ENCODE measurements at places on chromosomes 2 and 18.

DNA sequence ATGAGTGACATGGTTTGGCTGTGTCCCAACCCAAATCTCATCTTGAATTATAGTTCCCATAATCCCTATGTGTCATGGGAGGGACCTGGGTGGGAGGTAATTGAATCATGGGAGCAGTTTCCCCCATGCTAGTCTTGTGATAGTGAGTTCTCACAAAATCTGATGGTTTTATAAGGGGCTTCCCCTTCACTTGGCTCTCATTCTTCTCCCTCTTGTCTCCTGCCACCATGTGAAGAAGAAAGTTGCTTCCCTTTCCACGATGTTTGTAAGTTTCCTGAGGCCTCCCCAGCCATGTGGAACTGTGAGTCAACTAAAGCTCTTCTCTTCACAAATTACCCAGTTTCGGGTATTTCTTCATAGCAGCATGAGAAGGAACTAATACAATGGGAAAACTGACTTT, 14.0 kb downstream of the DNAH7 start:
- no peak for DNase-seq

- no peak for DNase-seq
These were observed 89.8 kb downstream of the MEMO1 start for GRCh38 chr2:31920962-31921361.

- DNase-seq, result no peak
These were observed 64.6 kb downstream of the SPTBN1 start for GRCh38 chr2:54520687-54521086.

- DNase-seq, result no peak
These were observed 315.2 kb upstream of the CHAC2 start for GRCh38 chr2:53452400-53452799.

DNA sequence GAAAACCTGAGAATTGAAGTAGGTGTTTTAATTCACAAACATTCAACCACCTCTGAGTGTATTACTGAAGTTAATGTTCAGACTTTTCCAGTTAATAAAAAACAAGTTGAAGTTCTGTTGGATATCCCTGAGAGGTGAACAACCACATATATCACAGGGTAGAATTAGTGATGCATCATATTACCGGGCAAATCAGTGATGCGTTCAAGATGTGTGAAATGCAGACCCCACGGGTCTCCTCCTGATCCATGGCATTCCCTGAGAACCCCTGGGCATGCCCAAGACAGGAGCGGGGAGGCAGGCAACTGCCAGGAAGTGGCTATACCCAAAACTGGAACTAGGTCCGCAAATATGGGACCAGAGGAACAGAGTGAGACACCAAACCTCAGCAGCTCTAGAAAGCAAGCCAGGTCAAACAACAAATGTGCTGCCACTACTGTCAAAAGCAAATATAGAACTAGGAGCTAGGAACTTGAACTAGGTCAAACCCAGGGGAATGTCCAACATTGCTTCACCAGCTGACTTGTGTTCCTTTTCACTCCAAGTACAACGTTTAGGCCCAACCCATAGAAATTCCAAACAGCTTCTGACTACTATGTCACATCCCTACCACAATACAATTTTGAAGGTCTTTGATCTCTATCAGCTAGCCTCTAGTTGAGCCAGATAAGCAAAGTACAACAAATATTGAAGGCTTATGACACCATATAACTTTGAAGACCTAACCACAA, 20.2 kb downstream of the PSTPIP2 start:
- DNase-seq, result no peak

GRCh38 chr18:48037481-48038271, 107.2 kb upstream of the SMAD2 start:
- DNase-seq, result no peak

- no peak for DNase-seq
These were observed 68.1 kb upstream of the FZD7 start for GRCh38 chr2:201965550-201965949.

DNA sequence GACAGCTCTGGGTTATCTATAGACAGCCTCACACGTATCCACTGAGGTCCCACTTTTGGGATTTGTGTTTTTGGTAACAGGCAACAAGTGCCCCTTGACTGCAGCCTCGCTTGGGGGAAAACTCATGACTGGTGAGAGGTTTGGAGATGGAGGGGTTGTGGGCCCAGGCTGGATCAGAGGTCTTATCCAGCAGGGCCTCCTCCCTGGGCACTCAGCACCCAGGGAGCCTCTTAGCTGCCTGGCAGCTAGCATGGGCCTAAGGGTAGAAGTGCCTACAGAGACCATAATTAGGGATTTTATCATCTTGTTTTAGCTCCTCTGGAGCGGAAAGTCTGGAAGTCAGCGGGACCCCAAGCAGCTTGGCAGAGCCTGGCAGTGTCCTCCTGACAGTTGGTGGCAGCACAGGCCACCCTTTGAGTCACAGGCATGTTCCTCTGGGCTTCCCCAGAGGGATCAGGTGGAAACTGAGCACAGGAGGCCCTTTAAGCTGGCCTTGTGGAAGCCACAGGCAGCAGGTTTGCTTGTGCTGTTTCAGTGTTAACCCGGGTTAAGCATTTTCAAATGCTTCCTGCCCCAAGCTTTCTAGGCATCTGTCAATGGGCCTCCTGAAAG, 143.1 kb downstream of the KCTD1 start:
- DNase-seq, result no peak

DNA sequence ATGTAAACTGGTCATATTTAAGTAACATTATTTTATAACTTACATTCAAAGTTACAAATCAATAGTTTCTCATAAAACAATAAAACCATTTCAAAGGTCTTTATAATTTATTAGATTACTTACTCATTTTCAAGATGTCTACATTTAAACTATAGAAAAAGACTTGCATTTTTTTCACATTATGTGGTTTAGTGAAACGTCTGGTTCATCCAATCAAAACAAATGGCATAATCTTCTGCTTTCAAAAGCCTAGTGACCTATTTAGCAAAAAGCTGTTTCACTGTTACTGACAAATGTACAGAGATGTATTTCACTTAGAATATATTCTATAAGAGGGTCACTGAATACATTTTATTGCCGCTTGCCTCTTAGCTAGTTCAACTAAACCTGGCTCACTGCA, 49.3 kb upstream of the MCM6 start:
- DNase-seq, result no peak

Data from stimulated activated CD8-positive, alpha-beta memory T cell treated with anti-CD3 and anti-CD28 coated beads, Interleukin-2, amount 100 ng/mL, for 48 hours (primary cell).